ENCODE measurements at places on chromosomes 13 and 19. TPM values are rescaled to one million over a fixed set of nuclear protein-coding genes. Genes with fewer than 3 reads are reported as not detected.
A peak's percentile ranks its signal among the peaks of the same experiment; 100 is the strongest.

The FCGBP gene
- 2.5 TPM for total RNA-seq

DNA sequence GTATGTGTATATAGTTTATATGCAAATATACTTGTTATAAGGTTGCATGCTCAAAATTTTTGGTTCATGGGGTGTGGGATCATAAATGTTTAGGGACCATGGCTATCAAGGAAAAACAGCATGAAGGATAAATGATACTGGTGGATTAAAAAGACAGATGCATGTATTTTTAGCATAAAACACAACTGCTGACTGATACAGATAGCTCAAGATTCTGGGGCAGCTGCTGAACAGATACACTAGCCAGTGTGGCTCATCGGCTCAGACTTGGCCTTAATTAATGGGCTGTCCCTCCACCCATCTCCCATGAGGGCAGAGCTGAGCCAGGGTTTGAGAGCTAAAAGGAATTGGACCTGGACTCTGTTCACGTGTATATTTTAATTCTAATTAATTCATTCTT lies 11.4 kb downstream of the ALOX5AP start:
- H3K4me3 ChIP-seq: no peak overlapping the region
- peaks cover 82% of the 10 kb centered on the region for H3K36me3 ChIP-seq
- H3K27ac ChIP-seq: no peak overlapping the region
- DNase-seq: no peak
- H3K4me1 ChIP-seq: peaks cover 57% of the 10 kb centered on the region

GRCh38 chr13:64029343-64030093 lies 2613.9 kb upstream of the PCDH20 start:
- no peak overlapping the region for H3K4me3 ChIP-seq
- no peaks in the 10 kb centered on the region for H3K36me3 ChIP-seq
- DNase-seq: no peak
- no peaks in the 10 kb centered on the region for H3K4me1 ChIP-seq

DNA sequence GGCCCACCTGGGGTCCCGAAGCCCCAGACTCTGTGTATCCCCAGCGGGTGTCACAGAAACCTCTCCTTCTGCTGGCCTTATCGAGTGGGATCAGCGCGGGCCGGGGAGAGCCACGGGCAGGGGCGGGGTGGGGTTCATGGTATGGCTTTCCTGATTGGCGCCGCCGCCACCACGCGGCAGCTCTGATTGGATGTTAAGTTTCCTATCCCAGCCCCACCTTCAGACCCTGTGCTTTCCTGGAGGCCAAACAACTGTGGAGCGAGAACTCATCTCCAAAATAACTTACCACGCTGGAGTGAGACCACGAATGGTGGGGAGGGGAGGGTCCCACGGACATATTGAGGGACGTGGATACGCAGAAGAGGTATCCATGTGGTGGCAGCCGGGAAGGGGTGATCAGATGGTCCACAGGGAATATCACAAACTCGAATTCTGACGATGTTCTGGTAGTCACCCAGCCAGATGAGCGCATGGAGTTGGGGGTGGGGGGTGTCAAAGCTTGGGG lies 1.0 kb upstream of the ICAM5 start:
- H3K27ac ChIP-seq: peak overlapping the region; percentile 42
- peaks cover 35% of the 10 kb centered on the region for H3K36me3 ChIP-seq
- peaks cover 40% of the 10 kb centered on the region for H3K27me3 ChIP-seq
- H3K4me1 ChIP-seq: peaks cover 71% of the 10 kb centered on the region
- peak; percentile 36 for DNase-seq
- H3K4me3 ChIP-seq: peak overlapping the region; percentile 79
